ENCODE measurements at places on chromosomes 11 and 22. TPM values are rescaled to one million over a fixed set of nuclear protein-coding genes. Genes with fewer than 3 reads are reported as not detected.
A peak's percentile ranks its signal among the peaks of the same experiment; 100 is the strongest.

Gene PES1
- total RNA-seq, result 186 TPM

DNA sequence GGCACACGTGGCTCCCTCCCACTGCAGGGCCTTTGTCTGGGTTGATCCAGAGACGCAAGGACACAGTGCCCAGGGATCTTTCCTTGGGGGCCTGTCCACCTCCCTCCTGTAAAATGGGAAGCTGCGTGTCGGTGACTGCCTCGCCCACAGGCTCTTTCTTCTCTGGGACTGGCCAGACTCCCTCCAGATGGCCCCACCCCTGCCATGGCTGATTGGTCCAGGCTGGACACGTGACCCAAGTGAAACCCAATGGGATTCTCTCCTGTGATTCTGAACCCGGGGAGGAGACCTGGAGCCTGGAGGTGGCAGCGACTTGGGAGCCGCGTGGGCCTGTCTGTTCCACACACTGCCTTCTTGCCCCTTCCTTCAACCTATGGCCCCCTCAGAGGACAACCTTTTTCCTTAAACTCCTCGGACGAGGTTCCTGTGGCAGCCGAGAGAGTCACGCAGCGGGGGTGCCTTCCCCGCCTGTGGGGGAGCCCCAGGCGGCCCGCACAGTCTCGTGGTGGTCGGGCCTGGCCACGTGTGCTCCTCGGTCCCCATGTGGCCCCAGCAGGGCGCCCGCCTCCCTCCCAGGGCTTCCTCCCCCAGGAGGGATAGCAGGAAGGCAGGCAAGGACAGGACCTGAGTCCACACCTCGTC, 12.4 kb upstream of the MPPED1 start:
- H3K27me3 ChIP-seq, result no peaks in the 10 kb centered on the region
- no peak for DNase-seq
- H3K4me1 ChIP-seq, result no peaks in the 10 kb centered on the region
- H3K36me3 ChIP-seq, result no peaks in the 10 kb centered on the region

Gene DCPS
- 42.4 TPM for total RNA-seq

DNA sequence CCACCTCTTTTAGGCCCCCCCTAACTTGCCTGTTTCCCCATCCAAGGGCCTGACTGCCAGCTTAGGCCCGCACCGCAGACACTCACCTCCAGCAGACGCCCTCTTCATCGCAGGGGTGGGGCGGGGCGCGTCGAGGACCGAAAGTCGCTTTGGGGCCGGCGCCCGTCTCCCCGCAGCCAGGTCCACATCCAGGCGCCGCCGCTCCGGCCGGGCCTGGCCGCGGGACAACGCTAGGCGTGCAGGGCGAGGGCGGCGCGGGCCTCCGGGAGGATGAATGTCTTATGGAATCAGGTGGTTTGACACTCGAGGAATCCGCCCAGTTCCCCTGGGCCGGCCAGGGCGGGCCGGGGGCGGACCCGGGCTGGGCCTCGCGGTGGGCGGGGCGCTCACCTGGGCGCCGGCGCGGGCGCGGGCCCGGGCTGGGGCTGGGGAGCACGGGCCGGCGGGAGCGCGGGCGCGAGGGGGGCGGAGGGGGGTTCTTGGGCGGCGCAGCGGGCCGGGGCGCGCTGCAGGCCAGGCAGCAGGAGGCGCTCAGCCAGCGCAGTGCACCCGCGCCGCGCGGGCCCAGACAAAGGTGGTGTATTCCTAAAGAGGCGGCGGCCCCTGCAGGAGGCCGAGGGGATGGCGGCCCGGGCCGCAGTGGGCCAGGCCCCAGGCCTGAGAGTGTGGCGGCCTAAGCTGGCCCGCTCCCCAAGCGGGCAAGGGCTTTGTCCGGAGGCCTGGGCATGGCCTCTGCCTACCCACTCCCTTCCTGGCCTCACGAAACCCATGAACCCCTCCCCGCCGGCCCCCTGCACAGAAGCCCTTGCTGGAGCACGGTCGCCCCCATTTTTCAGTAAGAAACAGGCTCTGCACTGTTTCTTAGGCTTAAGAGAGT, 177.6 kb downstream of the IGLL1 start:
- peak overlapping the region; percentile 61 for H3K27ac ChIP-seq
- DNase-seq, result peak; percentile 11
- H3K36me3 ChIP-seq, result no peaks in the 10 kb centered on the region
- no peaks in the 10 kb centered on the region for H3K27me3 ChIP-seq
- H3K4me3 ChIP-seq, result no peak overlapping the region
- no peaks in the 10 kb centered on the region for H3K4me1 ChIP-seq

GRCh38 chr11:112961146-112961668, at the start of gene NCAM1:
Gene NCAM1 (plus strand): TSS chr11:112961420.
- H3K36me3 ChIP-seq, result no peaks in the 10 kb centered on the region
- H3K4me3 ChIP-seq, result peak within 1 kb of the TSS; percentile 19
- H3K4me1 ChIP-seq, result no peaks in the 10 kb centered on the region

Gene OOSP2
- total RNA-seq, result not detected

Gene ABCC8
- not detected for total RNA-seq

DNA sequence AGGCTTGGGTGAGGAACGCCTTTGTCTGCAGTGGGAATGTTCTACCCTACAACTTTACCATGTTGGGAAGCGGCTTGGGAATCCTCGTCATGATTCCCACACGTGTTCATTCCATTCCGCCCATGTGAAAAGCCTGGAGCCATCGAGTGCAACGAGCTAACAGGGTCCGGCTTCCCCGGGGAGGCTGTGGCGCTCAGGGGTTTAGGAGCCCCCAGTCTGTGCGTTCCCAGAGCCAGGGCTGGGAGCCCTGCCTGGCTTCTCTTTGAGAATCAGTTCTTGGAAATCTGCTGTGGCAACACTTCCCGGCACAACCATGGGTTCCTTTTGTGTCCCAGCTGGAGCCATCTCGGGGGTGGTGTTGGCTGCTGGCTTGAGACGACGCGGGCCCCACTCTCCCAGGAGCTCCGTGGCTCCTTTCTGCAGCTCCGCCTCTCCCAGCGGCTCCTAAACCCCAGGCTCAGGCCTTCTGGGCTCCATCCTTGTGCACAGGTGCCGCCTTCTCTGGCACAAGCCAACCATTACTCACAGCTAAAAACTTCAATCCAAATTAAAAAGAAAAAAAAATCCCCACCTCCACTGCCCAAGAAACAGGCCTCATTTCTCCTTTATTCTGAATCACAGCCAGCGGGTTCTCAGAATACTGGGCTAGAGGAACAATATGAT, 18.7 kb upstream of the PPFIA1 start:
- no peak overlapping the region for H3K4me3 ChIP-seq
- H3K4me1 ChIP-seq, result no peaks in the 10 kb centered on the region
- no peak for DNase-seq
- H3K36me3 ChIP-seq, result no peaks in the 10 kb centered on the region
- H3K27me3 ChIP-seq, result no peaks in the 10 kb centered on the region
- H3K27ac ChIP-seq, result no peak overlapping the region

Gene BIRC3
- 191 TPM for total RNA-seq

DNA sequence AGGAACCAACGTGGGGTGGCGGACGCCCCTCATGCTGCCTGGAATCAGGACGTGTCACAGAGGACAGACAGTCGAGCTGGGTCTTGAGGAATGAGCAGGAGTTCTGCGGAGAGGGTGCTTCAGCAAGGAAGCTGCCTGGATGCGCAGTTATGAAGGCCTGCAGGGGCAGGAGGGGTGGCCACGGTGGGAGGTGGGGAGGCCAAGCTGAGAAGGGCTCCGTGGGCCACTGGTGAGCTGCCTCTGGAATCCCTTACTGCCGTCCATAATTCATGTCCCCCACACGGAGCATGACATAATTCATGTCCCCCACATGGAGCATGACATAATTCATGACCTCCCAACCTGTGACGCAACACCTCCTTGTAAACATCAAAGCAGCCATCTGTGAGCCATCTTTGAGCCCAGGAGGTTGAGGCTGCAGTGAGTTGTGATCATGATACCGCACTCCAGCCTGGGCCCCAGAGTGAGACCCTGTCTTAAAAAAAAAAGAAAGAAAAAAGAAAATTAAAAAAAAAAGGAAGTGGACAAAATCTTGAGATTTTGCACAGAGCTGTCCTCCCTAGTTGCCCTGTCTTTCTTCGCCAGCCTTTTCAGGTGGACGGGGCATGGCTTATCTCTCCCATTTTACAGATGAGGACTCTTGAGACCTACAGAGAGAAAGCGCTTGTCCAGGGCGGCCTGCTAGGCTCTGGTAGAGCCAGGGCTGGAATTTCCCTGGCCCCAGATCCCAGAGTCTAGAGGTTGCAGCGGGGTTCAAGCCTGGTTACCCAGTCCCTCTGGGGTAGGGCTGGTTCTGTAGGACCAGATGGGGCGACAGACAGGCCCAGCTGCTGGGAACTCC, 24.3 kb upstream of the PICK1 start:
- H3K4me3 ChIP-seq, result no peak overlapping the region
- peak overlapping the region; percentile 54 for H3K27ac ChIP-seq
- no peaks in the 10 kb centered on the region for H3K36me3 ChIP-seq
- no peak for DNase-seq

DNA sequence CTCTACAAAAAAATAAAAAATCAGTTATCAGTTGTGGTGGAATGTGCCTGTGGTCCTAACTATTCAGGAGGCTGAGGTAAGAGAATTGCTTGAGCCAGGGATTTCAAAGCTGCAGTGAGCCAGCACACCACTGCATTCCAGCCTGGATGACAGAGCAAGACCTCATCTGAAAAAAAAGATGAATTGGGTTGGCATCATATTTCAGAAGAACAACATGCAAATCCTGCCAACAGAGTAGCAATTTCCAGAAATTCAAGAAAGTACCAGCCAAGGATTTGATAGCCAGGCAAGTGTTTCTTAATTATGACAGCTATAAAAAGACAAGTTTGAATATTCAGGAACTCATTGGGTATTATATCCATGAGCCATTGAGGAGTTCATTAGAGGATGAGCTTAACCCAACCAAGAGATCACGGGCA, 75.2 kb downstream of the USP47 start:
- H3K4me3 ChIP-seq, result no peak overlapping the region
- no peak overlapping the region for H3K27ac ChIP-seq
- no peak for DNase-seq
- no peaks in the 10 kb centered on the region for H3K27me3 ChIP-seq
- H3K36me3 ChIP-seq, result no peaks in the 10 kb centered on the region

- peaks cover 23% of the 10 kb centered on the region for H3K36me3 ChIP-seq
- peaks cover 30% of the 10 kb centered on the region for H3K4me1 ChIP-seq
- no peaks in the 10 kb centered on the region for H3K27me3 ChIP-seq
- no peak for DNase-seq
These were observed 2.9 kb downstream of the SMARCB1 start for GRCh38 chr22:23789638-23790037.

DNA sequence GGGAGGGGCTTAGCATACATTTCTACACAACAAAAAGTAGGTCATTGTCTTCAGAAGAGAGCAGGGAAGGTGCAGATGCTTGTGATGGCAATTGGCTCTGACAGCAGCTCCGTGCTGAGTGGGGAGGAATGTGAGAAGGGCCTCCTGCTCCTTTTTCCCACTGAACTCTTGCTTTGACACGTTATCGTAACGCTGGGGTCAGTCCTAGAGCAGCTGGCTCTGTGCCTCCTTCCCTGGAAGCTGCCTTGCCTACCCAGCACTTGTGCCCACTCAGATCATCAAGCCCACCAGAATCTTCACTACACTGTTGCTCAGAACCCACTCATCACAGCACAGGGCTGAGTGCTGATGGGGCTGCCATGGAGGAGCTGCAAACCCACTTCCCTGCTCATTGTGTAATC, 14.9 kb upstream of the NAV2 start:
- no peak overlapping the region for H3K27ac ChIP-seq
- H3K27me3 ChIP-seq, result no peaks in the 10 kb centered on the region
- H3K4me3 ChIP-seq, result no peak overlapping the region
- no peak for DNase-seq
- no peaks in the 10 kb centered on the region for H3K36me3 ChIP-seq

- no peaks in the 10 kb centered on the region for H3K27me3 ChIP-seq
- H3K27ac ChIP-seq, result no peak overlapping the region
- H3K4me3 ChIP-seq, result peak overlapping the region; percentile 36
- H3K36me3 ChIP-seq, result peaks cover 75% of the 10 kb centered on the region
- H3K4me1 ChIP-seq, result peaks cover 68% of the 10 kb centered on the region
These were observed 63.7 kb downstream of the MED15 start for GRCh38 chr22:20571078-20571503.

GRCh38 chr11:70730411-70730810, 332.1 kb downstream of the CTTN start:
- no peaks in the 10 kb centered on the region for H3K4me1 ChIP-seq
- H3K27ac ChIP-seq, result no peak overlapping the region
- H3K27me3 ChIP-seq, result no peaks in the 10 kb centered on the region

DNA sequence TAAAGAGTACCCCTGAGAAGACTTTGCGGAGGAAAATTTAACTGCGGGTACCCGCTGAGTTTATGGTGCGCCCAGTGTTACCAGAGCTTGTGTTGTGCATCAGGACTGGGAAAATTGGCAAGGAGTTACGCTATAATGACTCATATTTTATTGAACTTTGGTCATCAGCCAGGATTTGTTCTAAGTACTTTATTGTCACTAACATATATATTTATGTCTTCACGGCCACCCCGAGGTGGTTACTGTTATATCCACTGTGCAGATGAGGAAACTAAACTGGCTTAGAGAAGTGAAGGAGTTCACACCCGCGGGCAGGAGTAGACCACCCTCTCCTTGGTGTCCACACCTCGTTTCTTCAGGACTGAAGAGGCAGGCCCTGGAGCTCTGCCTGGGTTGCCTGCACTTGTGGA, 667 bp downstream of the ACCS start:
- H3K4me1 ChIP-seq, result peaks cover 15% of the 10 kb centered on the region
- H3K36me3 ChIP-seq, result no peaks in the 10 kb centered on the region
- peak overlapping the region; percentile 79 for H3K27ac ChIP-seq

DNA sequence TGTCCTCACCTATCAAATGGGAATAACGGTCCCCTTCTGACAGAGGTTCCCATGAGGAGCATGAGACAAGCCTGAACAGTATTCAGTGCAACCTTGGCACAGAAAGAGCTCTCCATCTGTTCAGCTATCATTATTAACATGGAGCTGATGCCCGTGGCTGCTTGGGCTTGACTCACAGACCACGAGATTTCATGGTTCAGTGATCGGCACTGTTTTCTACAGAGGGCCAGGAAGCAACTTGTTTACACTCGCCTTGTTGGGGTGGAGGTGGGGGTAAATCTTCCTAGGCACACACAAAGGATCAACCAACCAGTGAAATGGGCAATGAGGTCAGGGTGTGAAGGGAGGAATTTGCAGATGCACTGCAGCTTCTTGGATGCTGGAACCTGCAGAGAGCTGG, 88.2 kb downstream of the CWC15 start:
- DNase-seq, result no peak
- no peaks in the 10 kb centered on the region for H3K4me1 ChIP-seq
- no peak overlapping the region for H3K27ac ChIP-seq
- H3K27me3 ChIP-seq, result no peaks in the 10 kb centered on the region
- no peak overlapping the region for H3K4me3 ChIP-seq
